ENCODE measurements at places on chromosomes 1 and 21.

DNA sequence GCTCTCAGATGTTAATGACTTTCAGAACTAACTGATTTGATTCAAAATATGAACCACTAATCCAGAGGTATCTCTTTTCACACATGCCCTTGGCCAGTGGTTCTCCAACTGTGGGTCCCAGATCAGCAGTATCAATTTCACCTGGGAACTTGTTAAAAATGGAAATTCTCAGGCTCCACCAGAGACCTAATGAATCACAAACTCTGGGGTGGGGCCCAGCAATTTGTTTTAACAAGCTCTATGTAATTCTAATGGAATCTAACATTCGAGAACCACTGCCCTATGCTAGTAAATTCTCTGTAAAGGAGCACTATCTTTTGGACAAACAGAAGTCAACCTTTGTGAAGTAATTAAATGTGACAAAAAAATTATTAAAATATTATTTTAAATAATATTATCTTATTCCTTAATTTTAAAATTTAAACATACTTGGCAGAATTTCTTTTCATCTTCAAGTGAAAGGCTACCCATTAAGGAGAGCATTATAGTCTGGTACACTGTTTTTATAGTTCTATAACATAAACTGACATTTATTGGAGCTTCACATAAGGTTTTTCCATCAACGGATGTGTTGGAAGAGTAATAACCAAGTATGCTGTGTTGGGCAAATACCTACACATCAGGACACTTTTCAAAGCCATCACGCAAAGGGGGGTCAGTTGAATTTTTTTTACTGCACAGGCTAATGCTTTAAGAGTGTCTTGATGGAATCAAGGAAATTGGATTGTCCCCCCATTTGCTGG lies 130.4 kb downstream of the LHX4 start:
- no peak for DNase-seq

GRCh38 chr1:246784621-246785493 lies 60.6 kb downstream of the SCCPDH start:
- DNase-seq = no peak

GRCh38 chr21:37374027-37374426 lies 7.5 kb downstream of the DYRK1A start:
- no peak for DNase-seq

DNA sequence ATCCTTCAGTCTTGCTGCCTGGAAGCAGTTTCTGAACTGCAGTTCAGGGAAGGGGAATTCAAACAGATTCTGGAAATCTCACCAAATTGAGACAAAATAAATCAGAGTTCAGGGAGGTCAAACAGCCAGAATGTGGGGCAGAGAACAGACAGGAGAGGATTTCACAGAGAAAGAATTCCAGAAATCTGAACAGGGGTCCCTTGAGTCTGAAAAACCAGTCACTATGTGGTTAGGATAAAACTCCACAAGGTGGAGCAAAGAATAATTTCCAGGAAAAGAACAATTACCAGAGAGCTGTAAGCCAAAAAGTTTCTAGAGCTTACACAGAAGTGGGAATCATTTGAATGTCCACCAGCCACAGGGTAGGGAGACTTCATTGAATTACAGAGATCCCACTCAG lies 84.7 kb downstream of the URB2 start:
- no peak for DNase-seq

- DNase-seq = no peak
Observed at GRCh38 chr1:113396102-113396501, 5.8 kb downstream of the MAGI3 start.

DNA sequence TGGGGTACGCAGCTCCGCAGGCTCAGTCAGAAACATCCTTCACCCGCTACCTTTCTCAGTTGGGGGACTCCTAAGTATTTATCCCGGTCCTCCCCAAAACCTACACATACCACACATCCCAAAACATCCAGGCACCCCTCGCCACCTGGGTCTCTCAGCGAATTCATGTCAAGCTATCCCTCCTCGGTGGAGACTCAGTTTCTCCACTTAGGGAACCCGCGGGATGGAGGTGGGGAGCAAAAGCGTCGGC lies 1.3 kb upstream of the ZBTB7B start:
- DNase-seq = no peak

DNA sequence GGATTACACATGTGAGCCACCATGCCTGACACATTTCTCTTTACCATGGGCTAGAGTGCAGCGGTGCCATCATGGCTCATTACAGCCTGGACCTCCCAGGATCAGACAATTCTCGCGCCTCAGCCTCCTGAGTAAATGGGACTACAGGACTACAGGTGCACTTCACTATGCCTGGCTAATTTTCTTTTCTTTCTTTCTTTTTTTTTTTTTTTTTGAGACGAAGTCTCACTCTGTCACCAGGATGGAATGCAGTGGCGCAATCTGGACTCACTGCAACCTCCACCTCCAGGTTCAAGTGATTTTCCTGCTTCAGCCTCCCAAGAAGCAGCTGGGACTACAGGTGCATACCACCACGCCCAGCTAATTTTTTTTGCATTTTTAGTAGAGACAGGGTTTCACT lies 14.8 kb upstream of the KIF1B start:
- DNase-seq = no peak

GRCh38 chr1:215023155-215023832 lies 59.2 kb upstream of the KCNK2 start:
- no peak for DNase-seq

DNA sequence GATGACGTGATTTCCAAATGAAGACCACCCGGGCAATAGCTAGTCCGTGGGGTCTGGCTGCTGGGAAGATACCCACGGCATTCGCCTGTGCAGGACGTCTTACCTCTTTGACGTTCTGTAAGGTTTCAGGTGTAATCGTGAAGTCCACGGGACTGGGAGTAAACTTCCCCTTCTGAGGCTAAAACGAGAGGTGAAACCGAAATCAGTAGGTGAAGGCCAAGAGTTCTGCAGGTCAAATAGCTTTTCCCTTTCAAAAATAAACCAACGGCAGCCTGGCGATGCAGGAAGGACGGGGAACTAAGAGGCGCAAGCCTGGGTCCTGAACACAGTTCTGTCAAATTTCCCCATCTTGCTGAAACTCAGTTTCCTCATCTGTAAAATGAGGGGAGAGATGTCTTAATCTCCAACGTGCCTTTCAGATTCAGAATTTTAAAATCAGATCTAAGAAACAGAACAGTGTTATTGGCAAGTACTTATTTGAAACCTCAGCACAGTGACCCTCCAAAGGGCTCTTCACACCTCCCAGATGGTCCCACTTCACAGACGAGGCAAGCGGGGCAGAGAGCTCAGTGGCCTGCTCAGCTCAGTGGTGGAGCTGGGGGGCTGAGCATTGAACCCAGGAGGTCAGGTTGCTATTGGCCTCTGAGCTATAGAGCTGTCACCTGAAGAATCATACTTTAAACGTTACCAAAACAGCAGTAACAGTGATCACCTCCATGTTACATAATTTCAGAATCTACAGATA lies 34.7 kb downstream of the VPS26C start:
- DNase-seq = no peak

DNA sequence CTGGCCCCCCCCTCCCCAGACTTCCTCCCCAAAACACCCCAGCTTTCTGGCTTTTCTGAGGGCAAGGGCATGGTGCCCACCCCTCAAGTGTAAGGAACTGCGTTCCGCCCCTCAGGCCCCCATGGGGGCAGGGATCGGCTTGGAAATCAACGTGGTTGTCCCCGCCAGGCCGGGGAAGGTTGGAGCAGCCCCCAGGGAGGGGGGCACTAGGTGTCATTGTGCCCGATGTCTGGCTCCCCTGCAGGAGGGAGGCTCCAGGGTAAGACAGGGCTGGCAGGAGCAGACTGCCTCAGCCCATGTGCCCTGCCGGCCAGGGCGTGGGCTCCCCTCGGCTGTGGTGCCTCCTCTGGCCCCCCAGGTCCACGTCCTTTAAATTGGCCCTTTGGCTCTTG lies 7.4 kb upstream of the TFAP2E start:
- DNase-seq = no peak

- no peak for DNase-seq
Observed at GRCh38 chr1:2256435-2257244, 28.5 kb downstream of the SKI start.

DNA sequence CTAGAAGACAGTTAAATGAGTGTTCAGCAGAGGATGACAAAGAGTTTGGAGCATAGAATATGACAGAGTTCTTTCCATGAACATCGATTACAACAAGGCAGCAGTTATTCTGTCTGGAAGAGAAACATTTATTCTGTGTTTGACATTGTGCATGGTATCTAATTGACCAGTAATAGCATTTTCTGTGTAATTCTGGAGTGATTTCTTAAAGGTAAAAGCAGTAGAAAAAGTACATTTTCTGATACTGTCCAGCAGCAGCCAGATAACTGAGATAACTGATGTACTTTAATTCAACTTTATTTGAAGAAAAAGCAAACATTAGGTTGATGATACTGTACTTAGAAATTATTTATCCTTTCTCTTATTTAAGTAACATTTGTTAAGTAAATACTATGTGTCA lies 497.1 kb downstream of the AGBL4 start:
- DNase-seq = no peak

GRCh38 chr1:24389231-24389678 lies 24.3 kb downstream of the STPG1 start:
- no peak for DNase-seq

- DNase-seq = no peak
Observed at GRCh38 chr1:94009304-94009703, 100.1 kb upstream of the GCLM start.

DNA sequence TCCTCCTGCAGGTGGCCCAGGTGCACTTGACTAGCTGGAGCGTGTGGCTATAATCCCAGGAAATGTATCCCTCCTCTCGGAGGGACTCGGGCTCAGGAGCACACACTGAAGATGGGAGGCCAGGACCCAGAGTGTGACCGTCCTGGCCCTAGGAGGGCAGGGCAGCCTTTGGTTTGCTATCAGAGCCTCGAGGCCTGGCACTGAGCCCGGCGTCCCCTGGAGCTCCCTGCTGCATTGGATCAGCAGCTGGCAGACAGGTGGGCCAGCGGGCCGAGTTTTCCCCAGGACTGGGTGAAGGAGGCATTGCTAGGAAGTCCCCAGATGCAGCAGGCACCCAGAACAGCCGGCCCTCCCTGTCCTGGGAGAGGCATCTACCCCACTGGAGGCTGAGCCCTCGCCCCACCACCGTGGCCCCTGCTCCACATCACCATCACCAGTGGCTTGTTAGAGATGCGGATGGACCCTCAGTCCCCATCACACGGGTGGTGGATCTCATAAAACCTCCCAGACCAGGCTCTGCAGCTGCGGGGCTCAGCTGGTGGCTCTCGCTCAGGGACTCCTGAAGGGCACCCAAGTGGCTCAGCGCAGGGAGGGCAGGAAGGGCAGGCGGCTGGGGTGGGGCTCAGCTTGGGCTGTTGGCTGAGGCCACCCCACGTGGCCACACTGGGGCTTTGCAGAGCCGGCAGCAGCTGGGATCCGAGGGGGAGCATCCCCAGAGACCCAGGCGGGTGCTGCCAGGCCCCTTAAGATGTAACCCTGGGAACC lies 32.7 kb upstream of the POFUT2 start:
- DNase-seq = peak; percentile 62

DNA sequence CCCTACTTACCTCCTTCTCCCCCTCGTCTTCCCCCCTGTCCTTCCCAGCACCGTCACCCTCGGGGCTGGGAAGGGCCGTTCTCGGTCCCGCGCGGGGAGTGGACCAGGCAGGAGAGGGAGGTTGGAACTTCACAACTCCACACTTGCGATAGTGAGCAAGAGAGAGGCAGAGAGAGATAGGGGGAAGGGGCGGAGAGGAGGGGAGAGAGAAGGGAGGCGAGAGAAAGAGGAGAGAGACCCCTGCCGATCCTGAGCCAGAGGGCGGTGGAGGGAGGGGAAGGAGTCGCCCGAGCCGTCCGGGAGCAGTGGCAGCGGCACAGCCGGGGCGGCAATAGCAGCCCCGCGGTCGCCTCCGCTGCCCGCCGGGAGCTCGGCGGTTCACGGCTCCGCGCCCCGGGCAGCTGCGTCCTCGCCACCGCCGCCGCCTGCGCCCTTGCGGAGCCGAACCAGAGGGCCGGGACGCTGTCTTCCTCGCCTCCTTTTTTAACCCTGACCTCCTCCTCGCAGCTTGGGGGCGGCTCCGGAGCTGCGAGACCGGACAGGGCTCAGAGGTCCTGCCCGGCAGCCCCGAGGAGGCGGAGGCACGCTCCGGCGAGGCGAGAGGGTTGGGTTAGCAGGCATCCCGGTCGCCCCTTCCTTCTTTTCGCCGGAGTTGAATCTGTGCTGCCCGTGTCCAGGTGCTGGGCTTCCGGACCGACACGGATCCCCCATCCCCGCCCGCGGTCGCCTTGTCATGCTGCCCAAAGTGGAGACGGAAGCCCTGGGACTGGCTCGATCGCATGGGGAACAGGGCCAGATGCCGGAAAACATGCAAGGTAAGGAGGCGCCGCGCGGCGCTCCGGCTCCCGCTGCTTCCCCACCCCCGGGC lies 11.7 kb downstream of the NR5A2 start:
- DNase-seq = no peak

DNA sequence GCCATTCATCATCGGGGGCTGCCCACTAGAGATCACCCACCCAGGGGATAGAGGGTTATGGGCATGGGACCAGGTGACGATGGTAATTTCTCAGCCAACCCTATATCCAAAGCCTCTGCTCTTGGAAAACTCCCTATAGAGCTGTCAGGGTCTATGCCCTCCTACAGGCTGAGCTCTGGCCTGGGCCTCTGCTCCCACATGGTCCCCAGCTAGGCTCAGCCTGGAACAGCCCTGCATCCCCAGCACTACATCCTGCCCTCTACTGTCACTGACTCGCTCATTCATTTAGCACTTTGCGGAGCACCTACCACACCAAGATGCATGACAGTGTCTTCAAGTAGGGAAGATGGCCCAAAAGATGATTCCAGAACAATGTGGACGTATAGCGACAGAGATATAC lies 45.0 kb upstream of the EPS8L3 start:
- DNase-seq = no peak

GRCh38 chr1:103457886-103458455 lies 67.5 kb upstream of the RNPC3 start:
- no peak for DNase-seq
